T-helper 1 cell (primary cell): ENCODE measurements at places on chromosomes 11 and 22.

DNA sequence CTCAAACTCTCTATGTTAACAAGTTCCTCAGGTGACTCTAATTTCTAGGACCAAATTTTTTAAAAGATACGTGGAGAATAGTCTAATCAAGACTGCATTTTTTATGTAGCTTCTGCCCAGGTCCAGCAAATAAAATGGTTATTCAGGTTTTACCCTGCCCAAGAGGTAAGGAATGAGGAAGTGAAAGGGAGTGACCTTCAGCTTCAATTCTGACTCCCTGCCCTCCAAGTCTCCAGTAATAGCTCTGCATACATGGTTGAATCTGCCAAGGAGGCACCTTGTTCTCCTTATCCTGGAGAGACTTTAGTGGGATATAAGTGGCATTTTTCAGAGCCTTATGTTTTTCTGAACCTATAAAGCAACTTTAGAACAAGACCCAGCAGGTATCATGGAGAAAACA, 15.5 kb downstream of the MUC15 start:
- DNase-seq: no peak

DNA sequence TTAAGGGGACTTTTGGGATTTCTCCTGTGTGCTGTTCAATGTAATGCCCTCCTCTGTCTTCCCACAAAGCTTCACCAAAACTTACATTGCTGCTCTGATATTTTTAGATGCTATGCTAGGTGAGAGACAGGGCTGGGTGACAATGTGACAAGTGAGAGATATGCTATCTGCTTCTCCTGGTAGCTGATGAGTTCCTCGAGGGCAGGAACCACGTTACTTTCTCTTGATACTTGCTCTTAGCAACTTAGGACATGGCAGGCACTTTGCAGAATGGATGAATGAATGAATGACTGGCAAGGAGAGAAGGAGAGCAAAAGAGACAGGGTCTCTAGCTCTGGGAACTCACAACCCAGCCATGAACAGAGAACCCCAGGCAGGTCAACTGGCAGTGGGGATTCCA, 115.4 kb downstream of the C11orf58 start:
- no peak for DNase-seq

DNA sequence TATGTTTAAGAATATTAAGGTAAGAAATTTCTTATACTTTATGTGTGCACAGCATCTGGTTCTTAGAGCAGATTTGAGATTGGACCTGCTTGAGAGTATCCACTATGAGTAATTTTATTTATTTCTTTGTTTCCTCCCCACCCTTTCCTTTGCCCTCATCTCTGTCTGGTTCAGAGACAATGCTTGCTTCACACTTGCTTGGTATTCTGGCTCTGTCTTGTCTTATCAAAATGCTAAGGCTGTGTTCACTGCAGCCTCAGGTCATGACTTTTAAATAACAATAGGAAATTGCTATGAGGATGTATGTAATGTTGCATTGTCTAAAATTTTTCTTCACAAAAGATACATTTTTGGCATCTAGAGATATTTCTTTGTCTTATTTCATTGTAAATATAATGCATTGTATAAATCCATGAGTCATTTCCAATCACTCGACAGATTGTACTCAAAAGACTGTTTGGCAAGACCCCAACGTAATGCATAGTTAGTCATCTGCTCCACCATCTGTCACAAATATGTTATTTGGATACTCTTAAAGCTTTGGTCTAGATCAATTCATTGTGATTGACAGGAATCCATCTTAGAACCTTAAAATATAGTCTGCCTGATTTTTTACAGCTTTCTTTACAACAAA, 395.7 kb downstream of the AASDHPPT start:
- no peak for DNase-seq

DNA sequence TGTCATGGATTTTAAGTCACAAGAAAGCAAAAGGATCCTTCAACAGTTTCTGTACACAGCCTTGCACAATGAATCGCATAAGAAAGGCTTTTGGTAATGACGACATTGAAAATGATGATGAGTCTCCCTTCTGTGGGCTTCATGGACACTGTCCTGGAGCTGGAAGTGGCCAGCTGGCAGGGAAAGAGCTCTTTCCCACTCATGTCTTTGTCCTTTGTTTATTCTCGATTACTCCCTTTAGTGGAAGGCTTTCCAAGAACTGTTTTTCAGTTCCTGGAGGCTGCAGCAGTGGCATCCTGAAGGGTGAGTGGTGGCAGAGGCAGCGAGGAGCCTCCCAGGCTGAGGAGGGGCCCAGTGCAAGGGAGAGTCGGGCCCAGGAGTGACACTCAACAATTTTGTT, 505.2 kb downstream of the NTM start:
- DNase-seq: no peak

- DNase-seq: no peak
These were observed 78.3 kb upstream of the SCUBE2 start for GRCh38 chr11:9169595-9170295.

DNA sequence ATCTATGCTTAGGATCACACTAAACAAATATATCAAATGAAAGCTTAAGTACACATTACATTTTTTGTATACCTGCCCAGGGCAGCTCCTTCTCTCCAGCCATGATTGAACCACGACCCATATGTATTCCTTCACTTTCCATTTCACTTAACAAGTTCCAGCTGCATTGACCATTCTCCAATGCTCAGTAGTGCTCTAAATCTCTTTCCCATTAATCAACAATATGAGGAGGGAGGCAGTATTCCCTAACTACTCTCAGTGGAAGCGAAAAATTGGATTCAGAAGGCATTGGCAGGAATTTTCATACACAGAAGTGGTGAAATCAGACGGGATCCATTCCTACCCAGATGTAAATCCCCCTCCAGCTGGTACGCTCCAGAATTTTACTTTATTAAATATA, 372.0 kb upstream of the LUZP2 start:
- DNase-seq: no peak

DNA sequence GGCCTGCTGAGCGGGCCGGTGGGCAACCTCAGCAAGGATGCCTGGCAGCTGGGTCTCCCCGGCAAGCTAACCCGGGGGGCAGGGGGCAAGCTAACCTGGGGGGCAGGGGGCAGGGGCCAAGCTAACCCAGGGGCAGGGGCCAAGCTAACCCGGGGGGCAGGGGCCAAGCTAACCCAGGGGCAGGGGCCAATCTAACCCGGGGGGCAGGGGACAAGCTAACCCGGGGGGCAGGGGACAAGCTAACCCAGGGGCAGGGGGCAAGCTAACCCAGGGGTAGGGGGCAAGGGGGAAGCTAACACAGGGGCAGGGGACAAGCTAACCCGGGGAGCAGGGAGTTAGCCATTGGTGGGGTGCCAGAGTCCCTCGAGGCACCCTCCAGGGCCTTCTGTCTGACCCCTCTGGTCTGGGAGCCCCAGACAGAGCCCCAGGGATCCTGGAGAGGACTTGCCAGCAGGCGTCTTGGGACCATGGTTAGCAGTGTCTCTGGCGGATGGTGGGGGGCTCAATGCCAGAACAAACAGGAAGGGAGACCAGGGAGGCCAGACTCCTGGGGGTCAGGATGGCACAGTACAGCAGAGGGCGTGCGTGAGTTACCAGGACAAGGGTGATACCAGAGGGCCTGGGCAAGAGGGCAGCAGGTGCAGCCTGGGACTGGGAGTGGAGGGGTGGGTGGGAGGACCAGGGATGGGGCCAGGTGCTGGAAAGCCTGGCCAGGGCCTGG, 16.1 kb downstream of the IGF2 start:
- DNase-seq: no peak

DNA sequence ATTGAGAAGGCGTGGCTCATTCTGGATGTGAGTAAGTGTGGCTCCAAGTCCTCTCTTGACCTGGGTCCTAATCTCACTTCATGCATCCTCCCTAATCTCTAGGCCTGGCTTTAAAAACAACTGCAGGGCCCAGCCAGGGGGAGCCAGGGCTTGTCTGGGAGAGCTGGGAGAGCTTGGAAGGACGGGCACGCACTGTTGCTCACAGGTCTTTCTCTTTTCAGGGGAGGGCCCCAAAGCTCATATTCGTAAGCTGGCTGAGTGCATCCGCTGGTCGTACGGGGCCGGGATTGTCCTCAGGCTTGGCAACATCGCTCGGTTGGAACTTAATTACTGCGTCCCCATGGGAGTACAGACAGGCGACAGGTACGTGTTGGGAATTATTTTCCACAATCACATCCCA, 34.1 kb upstream of the PARVB start:
- no peak for DNase-seq

DNA sequence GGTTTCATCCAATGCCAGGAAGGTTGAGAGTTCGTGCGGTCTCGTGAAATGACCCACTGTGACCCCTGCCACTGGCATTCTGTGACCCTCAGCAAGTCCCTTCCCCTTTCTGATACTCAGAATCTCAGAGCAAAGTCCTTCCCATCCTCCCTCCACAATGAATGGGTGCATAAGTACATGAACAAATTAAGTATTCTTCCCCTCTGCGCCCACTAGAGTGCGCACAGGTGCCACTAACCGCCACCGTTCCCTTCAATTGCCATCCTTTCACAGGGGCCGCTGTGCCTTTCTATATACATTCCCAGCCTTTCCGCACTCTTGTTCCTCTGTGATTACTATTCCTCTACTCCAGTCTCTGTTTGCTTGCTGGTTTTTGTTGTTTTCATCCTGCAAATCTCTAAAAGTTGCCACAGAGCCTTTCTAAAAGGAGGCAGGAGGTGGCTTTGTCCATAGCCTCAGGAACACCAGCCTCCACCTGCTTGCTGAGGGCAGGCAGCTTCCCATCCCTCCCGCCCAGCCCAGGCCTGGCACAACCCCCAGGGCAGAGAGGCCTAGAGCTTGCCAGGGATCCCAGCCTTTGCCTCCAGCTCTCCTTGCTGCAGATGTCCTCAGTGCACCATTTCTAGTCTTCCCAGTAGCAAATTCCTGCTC, 6.7 kb upstream of the AP1B1 start:
- peak; percentile 56 for DNase-seq

GRCh38 chr11:8087185-8087584, 6.2 kb downstream of the TUB start:
- DNase-seq: no peak

- DNase-seq: no peak
These were observed at the start of gene PLAAT5 for GRCh38 chr11:63490551-63491239. PLAAT5 (minus strand) TSS chr11:63491167; CDS start chr11:63491034, 133 bp downstream.

DNA sequence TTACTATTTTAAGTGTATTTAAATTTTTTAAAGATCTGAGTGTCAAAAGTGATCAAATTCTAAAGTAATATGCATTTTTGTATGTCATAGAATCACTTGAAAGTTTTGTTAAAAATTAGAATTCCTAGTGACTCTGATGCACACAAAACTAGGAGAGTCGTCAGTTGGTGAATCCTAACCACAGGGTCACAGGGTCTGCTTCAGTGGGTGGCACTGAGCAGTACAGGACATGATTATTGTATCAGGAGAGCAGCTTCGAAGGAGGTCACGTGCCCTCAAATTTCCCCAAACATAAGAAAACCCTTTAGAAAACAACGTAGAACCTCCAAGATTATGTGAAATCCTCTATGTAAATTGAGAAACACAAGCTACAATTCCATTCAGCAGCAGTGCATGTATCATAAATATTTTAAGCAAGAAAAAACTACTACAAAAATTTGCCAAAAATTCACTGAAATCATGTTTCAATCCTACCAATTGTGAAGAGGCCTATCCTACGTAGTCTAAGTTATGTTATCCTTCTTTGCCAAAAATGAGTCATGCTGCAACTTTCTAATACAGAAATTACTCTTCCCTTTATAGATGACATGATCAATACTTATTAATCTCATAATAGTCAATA, 323.6 kb downstream of the AASDHPPT start:
- no peak for DNase-seq

DNA sequence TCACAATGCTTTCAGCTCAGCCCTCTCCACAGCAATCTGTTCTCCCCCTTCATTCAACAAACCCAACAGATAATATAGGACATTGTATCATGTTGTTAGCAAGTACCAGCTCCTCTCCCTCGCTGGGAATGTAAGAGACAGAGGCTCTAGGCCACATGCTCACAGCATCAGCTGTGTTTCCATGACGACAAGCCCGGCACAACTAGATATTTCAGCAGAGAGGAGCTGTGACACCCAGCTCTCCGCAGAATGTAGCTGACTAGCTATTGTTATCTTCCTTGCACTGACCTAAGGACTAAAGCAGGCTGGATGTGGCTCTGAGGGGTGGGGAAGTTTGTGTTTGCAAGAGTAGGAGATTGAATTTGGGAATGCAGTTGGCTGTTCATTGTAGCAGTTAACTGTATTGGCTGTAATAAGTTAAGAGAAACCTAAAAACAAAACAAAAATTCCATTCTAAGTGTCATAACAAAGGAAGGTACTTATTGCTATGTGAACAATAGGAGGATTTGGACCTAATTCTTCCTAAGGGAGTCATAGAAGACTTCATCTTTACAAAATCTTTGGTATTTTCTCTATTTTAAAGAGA, 28.0 kb upstream of the RRAS2 start:
- DNase-seq: no peak

- no peak for DNase-seq
These were observed 74.5 kb downstream of the FAM76B start for GRCh38 chr11:95714843-95715776.

- DNase-seq: no peak
These were observed 1120.7 kb downstream of the LRRC4C start for GRCh38 chr11:40338739-40339138.

GRCh38 chr11:112024178-112024772, 933 bp upstream of the DLAT start:
- DNase-seq: no peak

DNA sequence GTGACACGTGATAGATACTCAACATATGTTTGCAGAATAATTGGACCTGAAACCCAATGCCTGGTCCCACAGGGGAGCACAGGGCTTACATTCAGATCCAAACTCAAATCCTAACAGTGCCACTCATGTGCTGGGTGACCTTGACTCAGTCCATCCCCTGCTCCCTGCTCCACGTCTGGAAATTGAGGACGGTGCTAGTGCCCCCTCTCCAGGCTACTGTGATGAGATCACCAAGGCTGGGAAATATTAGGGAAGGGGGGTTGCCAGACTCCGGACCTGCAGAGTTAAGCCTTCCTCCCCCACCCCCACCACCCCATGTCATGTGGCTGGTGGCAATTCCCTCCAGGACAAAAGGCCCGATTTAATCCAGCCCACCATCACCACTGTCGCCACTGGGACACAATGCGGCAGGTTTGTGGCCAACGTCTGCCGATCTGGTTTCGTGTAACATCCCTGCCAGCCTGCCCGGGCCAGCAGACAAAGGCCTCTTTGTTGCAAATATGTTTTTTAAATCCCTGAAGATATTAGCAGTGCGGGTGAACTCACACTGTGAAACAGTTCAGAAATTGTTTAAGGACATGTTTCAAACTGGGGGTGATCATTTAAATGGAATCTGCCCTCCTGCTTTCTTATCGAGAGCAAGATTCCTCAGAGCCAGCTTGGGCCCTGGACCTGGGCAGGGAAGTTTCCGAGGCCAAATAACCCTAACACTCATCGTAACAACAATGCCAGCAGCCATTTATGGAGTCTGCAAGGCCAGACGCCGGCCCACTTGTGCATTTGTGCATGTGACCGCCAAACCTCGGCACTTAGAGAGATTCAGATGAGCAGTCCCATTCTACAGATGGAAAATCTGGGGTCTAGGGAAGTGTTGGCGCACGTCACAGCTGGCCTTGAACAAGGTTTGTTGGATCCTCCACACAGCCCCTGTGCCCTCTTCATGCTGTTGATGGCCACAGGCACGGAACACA, 19.6 kb upstream of the MN1 start:
- DNase-seq: no peak
